MCF 10A (cell line): ENCODE measurements at places on chromosomes 5 and 9.

DNA sequence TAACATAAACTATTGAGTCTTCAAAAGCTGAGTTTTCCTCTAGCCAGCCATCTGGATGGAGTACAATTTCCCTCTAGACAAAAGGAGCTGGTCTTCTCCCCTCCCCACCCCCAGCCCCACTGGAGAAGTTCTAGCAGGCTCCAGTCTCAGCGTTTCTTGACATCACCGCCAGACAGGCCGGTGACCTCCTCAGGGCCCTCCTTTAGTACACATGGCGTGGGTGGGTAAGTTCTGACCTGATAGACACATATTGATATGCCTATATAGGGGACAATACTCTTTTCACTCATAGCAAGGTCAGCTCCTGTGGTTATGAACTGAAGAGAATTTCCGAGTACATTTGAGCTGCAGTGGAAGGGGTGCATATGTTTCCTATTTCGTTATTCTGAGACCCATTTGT is 27.2 kb downstream of the DNAI1 start:
- peaks cover 48% of the 10 kb centered on the region for H3K27me3 ChIP-seq
- no peaks in the 10 kb centered on the region for H3K36me3 ChIP-seq
- no peak overlapping the region for H3K27ac ChIP-seq
- H3K4me3 ChIP-seq = no peak overlapping the region
- no peak for DNase-seq

DNA sequence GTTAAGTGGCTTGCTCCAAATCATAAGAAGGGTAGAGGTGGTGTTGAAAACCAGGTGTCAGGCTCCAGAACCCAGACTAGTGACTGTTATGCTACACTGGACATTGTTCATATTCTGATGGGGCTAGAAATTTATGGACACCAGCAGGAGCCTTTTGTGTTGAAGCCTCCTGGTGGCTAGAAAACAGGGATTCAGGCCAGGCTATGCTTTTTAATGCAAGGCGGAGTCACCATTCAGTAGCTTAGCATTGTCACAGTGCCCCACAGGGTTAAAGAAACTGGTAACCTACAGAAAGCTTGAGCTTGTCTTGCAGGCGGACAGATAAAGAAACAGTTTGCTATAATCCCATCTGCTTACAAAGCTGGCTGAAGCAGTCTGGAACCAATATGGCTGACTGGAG is 23.0 kb upstream of the GOLM1 start:
- no peaks in the 10 kb centered on the region for H3K36me3 ChIP-seq
- H3K4me1 ChIP-seq = peaks cover 9% of the 10 kb centered on the region
- H3K27ac ChIP-seq = no peak overlapping the region
- H3K27me3 ChIP-seq = no peaks in the 10 kb centered on the region
- no peak overlapping the region for H3K4me3 ChIP-seq
- no peak for DNase-seq

DNA sequence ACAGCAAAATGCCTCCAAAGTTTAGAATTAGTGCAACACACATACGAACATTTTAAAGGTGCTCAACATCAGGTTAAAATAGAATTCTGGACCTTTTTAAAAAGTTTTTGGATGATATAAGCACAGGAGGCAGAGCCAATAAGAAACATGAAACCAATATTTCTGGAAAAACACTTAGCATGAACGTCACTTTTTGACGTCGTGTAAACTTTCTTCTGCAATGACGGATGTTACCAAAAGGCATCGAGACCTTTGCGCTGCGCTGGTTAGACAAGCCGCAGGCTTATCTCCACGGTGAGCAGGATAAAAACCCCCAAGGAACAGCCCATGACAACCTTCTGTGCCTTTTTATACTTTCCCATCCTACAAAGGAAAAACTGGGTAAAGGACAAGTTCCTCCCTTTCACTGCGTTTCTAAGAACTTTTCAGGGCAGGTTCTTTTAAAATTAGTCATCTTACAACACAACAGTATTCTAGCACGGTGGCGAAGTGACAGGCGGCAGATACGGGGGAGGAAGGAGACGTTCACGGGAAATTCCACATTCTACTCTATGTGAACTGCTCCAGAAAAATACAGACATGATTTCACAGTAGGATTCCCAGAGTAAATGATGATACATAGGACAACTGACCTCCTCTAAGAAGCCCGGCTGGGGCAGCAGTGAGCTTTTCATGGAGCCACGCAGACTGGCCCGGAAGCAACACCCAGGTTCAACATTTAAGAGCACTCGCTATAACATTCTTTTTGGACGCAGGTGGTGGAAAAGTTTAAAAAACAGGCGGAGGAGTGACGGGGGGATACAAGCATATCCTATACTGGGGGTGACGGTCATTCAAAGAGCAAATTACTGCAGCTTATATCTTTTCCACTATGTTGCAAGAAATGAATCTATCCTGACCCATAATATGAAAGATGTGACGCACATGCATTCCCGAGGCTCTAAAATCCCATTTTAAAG is 52.4 kb downstream of the USP20 start:
- no peak overlapping the region for H3K27ac ChIP-seq
- no peak for DNase-seq
- no peaks in the 10 kb centered on the region for H3K27me3 ChIP-seq
- peaks cover 21% of the 10 kb centered on the region for H3K36me3 ChIP-seq
- no peak overlapping the region for H3K4me3 ChIP-seq

GRCh38 chr9:130607640-130608420 is 28.5 kb downstream of the FUBP3 start:
- no peak for DNase-seq
- H3K27ac ChIP-seq = no peak overlapping the region
- no peaks in the 10 kb centered on the region for H3K27me3 ChIP-seq
- H3K36me3 ChIP-seq = peaks cover 38% of the 10 kb centered on the region
